Skeletal muscle tissue (tissue), 5 donors: ENCODE measurements at places on chromosomes 4 and X. TPM values are rescaled to one million over a fixed set of nuclear protein-coding genes. Genes with fewer than 3 reads are reported as not detected.

The MAGEA1 gene
- not detected for total RNA-seq

The PABPC5 gene
- total RNA-seq = 6.3 TPM

The HPSE gene
- total RNA-seq = 1.0 TPM

The CHM gene
- 12.5 TPM for total RNA-seq

The TMEM47 gene
- 54.8 TPM for total RNA-seq

The UGT2B10 gene
- total RNA-seq = 0.52 TPM

The SMIM10 gene
- 2.1 TPM for total RNA-seq

The C4orf50 gene
- total RNA-seq = not detected
